ENCODE measurements at places on chromosomes 1 and 21.

DNA sequence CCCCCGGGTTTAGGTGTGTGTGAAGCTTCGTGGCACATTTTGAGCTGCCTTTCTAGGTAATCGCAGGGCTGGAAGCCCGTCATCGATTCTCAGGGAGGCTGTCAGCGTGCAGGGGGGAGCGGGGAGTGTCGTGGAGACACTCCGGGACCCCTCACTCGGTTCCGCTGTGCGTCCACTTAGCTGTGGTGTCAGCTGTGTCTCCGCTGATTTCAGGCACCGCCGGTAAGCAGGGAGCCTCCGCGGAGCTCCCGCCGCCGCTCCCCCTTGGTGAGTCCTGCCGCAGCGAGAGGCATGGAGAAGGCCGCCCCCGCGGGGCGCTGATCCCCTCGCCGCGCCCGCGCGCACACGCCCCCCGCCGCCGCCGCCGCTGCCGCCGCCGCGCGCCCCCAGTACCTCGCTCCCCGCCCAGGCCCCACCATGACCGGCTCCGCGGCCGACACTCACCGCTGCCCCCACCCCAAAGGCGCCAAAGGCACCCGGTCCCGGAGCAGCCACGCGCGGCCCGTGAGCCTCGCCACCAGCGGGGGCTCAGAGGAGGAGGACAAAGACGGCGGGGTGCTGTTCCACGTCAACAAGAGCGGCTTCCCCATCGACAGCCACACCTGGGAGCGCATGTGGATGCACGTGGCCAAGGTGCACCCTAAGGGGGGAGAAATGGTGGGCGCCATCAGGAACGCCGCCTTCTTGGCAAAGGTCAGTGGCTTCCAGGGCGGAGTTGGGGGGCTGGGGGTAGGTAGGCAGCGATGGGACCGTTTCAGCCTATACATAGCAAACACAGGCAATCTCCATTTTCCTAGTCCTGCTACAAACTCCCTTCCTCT lies 995 bp downstream of the VASH2 start:
- no peak for DNase-seq

DNA sequence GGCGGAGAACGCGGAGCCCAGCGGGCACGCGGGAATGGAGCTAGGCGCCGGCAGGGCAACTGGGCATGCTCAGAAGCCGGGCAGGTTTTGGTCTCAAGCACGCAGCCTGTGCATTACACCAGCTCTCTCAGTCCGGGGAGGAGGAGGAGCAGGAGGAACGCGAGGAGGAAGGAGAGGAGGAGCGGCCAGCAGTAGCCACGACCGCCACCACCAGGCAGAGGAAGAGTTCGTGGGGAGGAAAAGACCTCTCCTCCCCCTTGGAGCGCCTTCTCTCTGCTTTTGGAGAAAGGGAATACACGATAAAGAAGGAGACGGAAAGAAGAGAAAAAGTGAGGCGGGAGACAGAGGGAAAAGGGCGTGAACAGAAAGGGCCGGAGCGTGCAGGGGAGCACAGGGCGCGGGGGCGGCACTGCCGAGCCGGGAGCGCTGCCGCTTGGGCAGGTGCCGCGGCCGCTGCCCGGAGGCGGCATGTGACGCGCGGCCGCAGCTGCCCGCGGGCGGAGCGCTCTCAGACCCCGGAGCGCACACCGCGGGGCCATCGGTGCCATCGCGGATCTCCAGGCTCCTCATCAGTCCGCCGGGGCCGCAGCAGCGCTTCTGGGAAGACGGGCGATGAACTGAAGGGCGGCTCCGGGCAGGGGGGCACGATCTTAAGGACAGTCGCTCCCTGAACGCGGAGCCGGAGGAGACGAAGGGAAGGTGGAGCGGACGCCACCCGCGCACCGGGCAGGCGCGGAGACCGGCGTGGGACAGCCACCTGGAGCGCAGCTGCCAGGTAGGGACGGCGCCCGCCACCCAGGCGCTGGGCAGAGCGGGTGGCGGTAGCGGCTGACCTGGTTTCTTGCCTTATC lies at the start of gene CHRM3:
Gene CHRM3, plus strand, starts transcription at position 116 of the 851 bp plus-strand sequence. CDS start 520,884 bp downstream, outside the sequence.
- DNase-seq, result no peak

DNA sequence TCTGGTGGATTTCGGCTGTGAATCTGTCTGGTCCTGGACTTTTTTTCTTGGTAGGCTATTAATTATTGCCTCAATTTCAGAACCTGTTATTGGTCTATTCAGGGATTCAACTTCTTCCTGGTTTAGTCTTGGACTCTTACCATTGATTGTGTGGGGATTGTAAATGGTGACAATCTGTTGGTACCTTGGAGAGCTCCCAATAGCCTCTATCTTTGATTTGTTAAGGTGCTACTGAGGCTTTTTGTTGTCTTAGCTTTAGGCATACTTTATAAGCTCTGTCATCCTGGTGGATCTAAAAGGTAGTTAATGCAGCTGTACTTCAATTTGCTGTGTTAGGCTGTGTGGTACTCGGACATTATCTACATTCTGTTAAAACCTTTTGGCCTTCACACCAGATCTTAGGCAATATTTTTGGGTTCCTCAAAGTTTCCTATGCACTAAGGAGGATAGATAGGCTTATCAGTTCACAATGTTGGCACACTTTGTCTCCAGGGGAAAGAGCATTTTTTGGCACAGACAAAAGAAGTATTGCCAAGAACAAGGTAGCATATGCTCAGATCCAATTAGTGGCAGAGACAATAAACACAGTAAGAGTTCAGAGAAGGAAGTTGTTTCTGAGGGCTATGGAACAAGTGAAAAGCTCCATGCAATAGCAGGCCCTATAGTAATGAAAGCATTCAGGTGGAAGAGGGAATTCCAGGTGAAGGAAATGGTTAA lies 230.4 kb downstream of the PDE4B start:
- no peak for DNase-seq

DNA sequence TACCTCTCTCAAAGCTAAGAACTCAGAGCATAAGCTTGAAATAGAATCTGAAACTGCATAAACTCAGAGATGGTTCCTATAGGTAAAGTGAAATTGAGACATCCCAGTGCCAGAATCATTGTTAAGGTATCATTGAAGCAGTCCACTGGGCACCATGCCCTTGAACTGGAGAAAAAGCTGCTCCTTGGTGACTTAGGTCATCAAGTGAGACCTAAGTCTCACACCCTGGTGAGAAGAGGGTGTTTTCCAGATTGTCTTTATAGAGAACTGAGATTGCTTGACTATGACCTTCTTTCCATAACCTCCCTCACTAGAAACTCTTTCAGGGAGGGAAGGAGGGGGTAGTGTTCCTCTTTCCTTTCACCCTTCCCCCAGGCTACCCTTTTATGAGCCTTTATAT lies 9.4 kb upstream of the ATP6V1G3 start:
- DNase-seq, result no peak
